ENCODE measurements at places on chromosomes 11 and 22. TPM values are rescaled to one million over a fixed set of nuclear protein-coding genes. Genes with fewer than 3 reads are reported as not detected.

- no peak for DNase-seq
These were observed 12.1 kb downstream of the TTLL8 start for GRCh38 chr22:50046019-50046415.

- DNase-seq, result no peak
These were observed 4.7 kb downstream of the CD5 start for GRCh38 chr11:61106894-61107470.

Gene RCOR2
- 0.09 TPM for total RNA-seq

DNA sequence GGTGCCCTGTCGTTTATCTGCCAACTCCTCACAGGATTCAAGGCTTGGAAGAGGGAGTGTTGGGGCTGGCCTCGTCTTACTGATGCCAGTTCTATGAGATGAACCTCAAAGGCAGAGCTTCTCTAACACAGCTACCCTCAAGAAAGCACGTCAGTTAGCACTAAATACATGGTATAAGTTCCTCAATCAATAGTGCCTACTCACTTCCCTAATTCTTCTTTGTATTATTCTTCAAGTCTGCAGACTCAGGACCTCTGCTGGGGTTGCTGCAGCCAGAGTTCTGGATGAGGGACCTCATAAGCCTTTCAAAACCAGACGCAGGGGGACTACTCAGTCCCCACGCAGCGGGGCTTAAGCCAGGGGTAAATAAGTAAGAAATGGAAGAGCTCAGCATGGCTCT lies 118.3 kb downstream of the VPREB1 start:
- DNase-seq, result no peak

Gene TMPRSS5
- 0.14 TPM for total RNA-seq

Gene CARD18
- not detected for total RNA-seq

Gene NCF4
- 0.17 TPM for total RNA-seq

Gene NRIP3
- 1.2 TPM for total RNA-seq

GRCh38 chr11:1820463-1821325 lies 14.1 kb upstream of the SYT8 start:
- no peak for DNase-seq

Gene GVQW3
- 0.68 TPM for total RNA-seq

- peak; percentile 85 for DNase-seq
These were observed 146.5 kb upstream of the RAG2 start for GRCh38 chr11:36744375-36745168.

DNA sequence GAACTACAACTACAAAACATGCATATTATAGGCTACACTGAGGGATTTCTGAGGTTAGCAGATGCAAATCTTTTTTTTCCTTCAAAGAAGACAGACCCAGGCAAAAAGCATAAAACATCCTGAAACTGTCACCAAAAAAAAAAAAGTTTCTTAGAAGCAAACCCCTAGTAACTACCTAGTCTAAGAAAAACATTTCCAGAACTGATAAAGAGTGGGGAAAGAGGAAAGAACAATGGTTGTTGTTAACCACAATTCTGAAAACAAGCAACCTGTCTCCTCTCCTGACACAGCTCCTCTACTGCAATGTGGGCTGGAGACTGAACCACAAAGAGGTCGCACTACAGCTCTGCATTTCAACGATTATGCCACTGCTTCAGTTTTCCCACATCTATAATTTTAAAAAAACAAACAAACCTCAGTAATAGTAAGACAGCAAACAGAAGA lies 15.0 kb downstream of the DENND5A start:
- DNase-seq, result peak; percentile 51

- no peak for DNase-seq
These were observed 75.8 kb downstream of the RAB30 start for GRCh38 chr11:82995754-82996398.

Gene MGAT3
- not detected for total RNA-seq

Gene CLMP
- 0.17 TPM for total RNA-seq

DNA sequence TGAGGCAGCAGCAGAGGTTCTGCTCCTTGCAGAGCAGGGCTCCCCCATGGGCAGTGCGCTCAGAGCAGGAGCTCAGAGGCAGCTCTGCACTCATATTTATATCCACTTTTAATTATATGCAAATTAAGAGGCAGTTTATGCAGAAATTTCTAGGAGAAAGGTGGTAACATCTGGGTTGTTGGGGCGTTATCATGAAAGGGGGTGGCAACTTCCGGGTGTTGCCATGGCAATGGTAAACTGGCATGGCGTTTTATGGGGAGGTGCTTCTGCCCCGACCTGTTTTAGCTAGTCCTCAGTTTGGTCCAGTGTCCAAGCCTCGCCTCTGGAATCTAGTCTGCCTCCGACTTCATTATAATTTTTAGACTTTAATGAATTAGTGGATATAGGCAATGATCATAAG lies 1191.7 kb downstream of the TBC1D22A start:
- DNase-seq, result no peak

GRCh38 chr22:46542011-46542985 lies 4.9 kb upstream of the CELSR1 start:
- peak; percentile 83 for DNase-seq

- DNase-seq, result no peak
These were observed 150.3 kb downstream of the LRRC4C start for GRCh38 chr11:41309111-41309522.

DNA sequence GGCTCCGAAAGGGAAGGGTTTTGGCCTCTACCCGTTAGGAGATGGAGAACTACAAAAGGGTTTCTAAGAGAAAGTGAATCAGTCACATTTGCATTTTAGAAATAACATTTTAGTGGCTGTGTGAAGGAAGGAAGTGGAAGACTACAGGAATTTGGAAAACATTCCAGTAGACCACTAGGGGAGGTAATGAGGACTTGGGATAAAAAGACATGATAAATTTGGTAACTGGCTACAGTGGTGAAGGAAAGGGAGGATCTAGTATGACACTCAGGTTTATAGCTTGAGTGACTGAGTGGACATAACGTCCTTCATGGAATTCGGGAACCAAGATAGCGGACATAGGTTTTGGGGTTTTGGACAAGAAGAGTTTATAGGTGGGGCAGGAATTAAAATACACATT lies 7.0 kb upstream of the RRM1 start:
- no peak for DNase-seq

Gene IL10RA
- total RNA-seq, result 0.09 TPM

Gene ENTHD1
- total RNA-seq, result not detected

DNA sequence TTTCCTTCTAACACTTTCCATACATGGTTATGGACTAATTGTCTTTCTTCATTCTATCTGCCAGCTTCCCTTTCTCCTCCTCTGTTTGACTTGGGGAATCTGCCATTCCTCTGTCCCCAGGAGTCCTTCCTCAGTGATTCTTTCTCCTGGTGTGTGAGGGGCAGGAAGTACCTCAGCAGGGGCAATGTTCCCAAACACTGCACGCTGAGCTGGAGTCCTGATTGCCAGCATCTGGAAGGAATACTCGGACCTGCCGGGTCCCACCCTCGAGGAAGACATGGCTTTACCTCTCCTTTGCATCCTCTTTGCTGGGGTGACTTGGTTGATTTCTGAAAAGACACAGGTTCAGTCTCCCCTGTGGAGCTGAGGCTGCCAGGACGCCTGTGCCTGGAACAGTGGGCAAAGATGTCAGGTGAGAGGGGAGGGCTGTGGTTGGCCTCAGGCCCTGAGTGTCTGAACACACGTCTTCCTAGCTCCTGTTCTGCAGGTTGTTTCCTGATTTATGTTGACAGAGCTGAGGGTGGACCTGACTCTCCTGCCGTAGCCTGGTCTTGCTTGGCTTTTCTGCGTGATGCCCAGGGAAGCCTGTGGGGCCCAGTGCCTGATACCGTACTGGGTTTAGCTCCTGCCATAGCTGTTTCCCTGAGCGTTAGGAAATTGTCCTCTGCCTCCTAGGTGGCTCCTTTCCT lies 4.3 kb downstream of the COX8A start:
- DNase-seq, result no peak

DNA sequence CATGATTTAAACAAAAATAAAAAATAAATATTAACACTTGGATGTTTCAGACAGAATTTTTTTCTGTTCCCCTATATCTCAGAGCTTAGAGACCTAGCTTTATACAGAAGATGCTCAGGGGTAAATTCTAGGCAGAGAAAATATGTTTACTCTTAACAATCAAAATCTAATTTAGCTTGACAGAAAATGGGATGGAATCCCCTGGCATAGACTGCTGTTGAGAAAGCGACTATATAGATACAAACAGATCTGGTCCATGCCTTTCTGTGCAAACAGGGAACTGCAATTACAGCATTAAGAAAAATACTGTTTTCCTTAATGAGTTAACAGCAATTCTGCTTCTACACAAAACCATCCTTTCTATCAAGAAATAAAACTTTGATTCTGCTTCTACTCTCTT lies 14.6 kb downstream of the SIAE start:
- DNase-seq, result no peak

DNA sequence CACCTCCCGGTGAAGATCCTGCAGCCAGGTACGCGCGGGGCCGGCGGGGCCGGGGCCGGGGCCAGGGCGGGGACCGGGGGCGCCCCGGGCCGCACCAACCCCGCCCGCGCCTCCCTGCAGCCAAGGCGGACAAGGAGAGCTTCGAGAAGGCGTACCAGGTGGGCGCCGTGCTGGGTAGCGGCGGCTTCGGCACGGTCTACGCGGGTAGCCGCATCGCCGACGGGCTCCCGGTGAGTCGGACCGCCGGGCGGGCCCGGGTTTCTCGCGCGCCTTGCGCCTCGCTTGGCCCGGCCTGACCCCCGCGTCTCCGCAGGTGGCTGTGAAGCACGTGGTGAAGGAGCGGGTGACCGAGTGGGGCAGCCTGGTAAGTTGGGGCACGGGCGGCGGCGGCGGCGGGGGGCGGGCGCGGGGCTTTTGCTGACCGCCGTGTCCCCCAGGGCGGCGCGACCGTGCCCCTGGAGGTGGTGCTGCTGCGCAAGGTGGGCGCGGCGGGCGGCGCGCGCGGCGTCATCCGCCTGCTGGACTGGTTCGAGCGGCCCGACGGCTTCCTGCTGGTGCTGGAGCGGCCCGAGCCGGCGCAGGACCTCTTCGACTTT lies 531 bp downstream of the PIM3 start:
- peak; percentile 54 for DNase-seq

Gene ZNF280A
- total RNA-seq, result not detected

Measured in dermis blood vessel endothelial cell (primary cell).